ENCODE measurements at places on chromosomes 2 and 18.

DNA sequence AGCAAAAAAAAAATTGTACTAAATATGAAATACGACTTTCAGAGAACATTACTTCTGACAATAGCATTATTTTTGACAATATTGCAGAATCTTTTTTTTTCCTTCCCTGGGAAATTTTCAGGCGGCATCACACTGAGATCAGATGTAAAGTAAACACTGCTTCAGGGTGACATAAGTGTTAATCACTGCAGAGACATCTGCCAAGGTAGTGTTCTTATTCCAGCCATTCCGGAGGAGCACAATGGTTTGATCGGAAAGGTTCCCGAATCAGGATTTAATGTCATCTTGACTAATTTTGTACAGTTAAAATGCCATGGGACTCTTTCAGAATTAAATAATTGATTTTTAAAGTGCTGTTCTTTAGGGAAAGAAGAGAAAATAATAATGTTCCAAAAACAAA lies 56.7 kb upstream of the ZNF236 start:
- H3K27ac ChIP-seq: no peak overlapping the region
- no peak for DNase-seq
- no peak overlapping the region for H3K4me3 ChIP-seq

DNA sequence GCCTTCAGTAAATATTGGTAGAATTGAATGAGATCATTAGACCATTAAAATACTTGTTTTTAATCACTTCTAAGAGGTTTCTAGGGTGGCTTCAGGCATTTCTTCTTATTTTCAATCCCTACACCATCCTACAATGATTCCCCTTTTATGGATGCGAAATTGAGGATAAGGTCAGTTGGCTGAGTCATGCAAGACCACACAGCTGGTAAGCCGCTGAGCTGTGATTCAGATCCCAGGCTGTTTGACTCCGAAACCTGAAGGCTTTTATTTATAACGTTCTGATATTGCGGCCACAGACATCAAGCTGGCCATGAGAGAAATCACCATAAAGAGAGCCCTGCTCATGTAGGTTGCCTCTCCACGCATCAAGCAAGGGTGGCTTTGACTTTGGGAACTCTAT lies 133.4 kb downstream of the VAPA start:
- H3K4me3 ChIP-seq: no peak overlapping the region
- H3K36me3 ChIP-seq: peaks cover 4% of the 10 kb centered on the region
- H3K27me3 ChIP-seq: no peaks in the 10 kb centered on the region
- no peak for DNase-seq
- no peak overlapping the region for H3K27ac ChIP-seq

GRCh38 chr2:238130696-238131628 lies 7.5 kb upstream of the KLHL30 start:
- DNase-seq: no peak
- no peak overlapping the region for H3K4me3 ChIP-seq

DNA sequence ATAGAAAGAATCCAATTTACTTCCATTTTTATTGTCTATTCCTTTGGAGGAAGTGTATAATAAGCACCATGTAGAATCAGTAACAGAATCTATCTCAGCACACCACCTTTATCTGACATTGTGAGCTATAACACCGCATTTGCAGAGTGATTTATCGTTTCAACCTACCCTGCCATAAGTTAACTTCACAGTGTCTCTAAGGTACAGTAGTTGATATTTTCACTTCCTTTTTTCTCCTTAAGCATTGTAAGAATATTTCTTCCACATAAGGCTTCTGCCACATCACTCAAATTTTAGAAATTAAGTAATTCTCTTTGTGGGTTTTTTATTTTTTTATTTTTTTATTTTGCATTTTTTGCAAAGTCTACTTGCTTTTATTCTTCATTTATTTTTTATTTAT lies 107.1 kb downstream of the TMX3 start:
- no peaks in the 10 kb centered on the region for H3K36me3 ChIP-seq
- no peak overlapping the region for H3K4me3 ChIP-seq
- H3K27me3 ChIP-seq: no peaks in the 10 kb centered on the region
- DNase-seq: no peak
- H3K4me1 ChIP-seq: peaks cover 4% of the 10 kb centered on the region

DNA sequence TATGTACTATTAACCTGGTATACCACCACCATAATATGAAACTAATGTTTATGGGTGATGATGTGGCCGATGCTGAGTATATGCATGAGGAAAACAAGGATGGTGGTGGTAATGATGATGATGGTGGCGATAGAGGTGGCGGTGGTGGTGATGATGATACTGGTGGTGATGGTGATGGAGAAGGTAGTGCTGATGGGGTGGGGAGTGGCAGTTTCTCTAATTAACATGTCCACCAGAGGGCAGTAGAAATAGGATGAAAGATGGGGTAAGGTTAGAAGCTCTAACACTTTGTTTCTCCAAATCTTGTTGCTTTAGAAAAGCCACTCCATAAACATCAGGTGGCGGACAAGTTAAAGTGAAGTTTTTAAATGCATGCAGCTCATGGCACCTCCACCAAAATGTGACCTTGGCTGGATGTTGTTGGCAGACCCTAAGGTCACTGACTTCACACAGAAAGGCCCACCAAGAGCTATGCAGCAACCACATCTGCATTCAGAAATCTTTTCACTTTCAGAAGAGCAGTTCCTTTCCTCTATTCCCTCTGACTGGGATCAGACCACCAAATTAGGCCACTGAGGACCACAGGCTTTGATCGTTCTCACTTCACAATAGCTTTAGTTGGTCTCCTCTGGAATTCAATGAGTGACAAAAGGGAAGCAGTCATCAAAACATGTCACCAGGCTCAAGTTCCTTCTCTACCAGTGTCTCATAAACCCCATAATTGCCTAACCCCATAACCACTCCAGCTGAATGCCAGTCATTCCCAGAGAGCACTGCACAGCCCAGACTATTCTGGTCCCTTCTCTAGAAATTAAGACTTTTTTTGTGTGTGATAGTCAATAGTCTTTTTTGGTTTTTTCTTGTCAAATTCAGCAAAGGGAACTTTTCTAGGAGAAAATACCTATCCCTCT lies 7.5 kb upstream of the BCL11A start:
- no peak for DNase-seq
- H3K36me3 ChIP-seq: no peaks in the 10 kb centered on the region
- no peak overlapping the region for H3K4me3 ChIP-seq

DNA sequence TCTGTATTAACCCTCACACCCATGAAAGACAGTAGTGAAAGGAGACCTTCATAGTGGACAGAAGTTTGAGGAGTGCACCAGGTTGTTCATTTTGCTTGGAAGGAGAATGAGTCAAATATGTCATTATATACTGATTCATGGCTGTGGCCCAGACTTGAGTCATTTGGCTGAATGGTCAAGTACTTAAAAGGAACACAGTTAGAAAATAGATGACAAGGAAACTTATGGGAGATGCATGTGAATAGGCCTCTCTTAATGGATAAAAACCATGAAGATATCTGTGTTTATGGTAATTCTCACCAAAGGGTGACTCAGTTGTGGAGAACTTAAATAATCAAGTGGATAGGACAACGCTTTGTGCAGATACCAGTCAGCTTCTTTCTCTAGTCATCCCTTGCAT lies 524.7 kb upstream of the CNTNAP5 start:
- H3K36me3 ChIP-seq: no peaks in the 10 kb centered on the region
- no peaks in the 10 kb centered on the region for H3K4me1 ChIP-seq
- DNase-seq: no peak
- no peak overlapping the region for H3K4me3 ChIP-seq
- no peak overlapping the region for H3K27ac ChIP-seq

GRCh38 chr2:237721458-237721857 lies 77.1 kb upstream of the RBM44 start:
- DNase-seq: no peak
- H3K36me3 ChIP-seq: no peaks in the 10 kb centered on the region
- H3K4me3 ChIP-seq: no peak overlapping the region
- peaks cover 53% of the 10 kb centered on the region for H3K4me1 ChIP-seq
- no peaks in the 10 kb centered on the region for H3K27me3 ChIP-seq

DNA sequence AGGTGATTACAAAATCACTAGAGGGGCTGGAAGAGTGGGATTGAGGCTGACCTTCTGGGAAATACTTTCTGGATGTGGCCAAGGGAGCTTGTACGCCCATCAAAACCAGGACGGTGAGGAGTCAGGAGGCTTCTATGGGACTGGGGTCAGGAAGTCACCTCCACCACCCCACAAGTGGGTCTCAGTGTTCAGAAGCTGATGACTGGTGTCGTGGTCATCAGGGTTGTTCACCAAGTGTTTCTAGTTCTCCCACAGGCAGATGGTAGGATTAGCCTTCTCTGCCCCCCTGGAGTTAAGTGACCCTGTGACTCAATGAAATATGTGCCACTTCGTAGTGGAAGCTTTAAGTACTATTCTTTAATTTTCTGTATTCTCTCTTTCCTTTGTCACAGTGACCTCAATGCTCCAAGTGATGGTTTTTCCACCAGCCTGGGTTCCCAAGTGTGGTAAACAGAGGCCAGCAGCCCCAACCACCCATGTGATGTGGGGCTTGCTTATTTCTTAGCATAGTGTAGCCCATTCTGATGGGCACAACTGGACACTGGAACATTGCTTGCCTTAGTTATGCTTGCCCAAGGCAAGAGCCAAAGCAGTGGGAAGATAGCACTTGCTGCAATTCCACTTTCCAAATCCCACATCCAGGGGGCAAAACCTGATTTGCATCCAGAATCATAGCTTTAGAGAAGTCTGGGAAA lies 258.8 kb downstream of the CYP26B1 start:
- no peak for DNase-seq
- H3K36me3 ChIP-seq: no peaks in the 10 kb centered on the region
- peaks cover 1% of the 10 kb centered on the region for H3K27me3 ChIP-seq
- H3K4me1 ChIP-seq: peaks cover 5% of the 10 kb centered on the region
- no peak overlapping the region for H3K4me3 ChIP-seq

DNA sequence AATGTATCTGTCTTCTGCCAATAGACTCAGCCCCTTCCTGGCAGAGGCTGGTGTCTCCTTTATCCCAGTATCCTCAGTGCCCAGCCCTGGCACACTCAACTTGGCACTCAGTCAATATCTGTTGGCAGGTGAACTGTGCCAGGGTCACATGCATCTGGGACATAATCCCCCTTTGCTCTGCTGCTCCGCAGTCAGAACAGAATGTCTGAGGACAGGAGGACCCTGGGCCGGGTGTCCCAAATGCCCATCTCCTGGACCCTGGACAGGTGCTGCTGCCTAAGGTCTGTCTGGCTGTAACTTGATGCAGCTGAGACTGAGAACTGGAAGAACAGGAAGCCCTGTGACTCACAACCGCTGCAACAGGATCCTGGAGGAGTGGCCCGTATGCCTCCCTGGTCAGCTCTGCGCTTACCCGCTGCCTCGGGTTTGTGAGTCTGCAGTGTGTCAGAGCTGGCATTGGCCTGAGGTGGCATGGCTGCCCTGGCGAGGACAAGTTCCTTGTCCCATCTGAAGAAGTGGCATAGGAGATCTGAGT lies 11.4 kb downstream of the HK2 start:
- H3K36me3 ChIP-seq: peaks cover 2% of the 10 kb centered on the region
- H3K4me1 ChIP-seq: peaks cover 37% of the 10 kb centered on the region
- H3K27me3 ChIP-seq: no peaks in the 10 kb centered on the region
- H3K27ac ChIP-seq: peak overlapping the region; percentile 90

- H3K4me3 ChIP-seq: no peak overlapping the region
- H3K27ac ChIP-seq: no peak overlapping the region
- no peaks in the 10 kb centered on the region for H3K36me3 ChIP-seq
- H3K27me3 ChIP-seq: no peaks in the 10 kb centered on the region
These were observed 469.4 kb downstream of the DLGAP1 start for GRCh38 chr18:3985664-3986063.

- peaks cover 24% of the 10 kb centered on the region for H3K36me3 ChIP-seq
- H3K4me3 ChIP-seq: no peak overlapping the region
- H3K4me1 ChIP-seq: peaks cover 4% of the 10 kb centered on the region
- H3K27me3 ChIP-seq: no peaks in the 10 kb centered on the region
These were observed 20.4 kb downstream of the ADI1 start for GRCh38 chr2:3498783-3499394.

- peak overlapping the region; percentile 57 for H3K27ac ChIP-seq
- H3K4me3 ChIP-seq: no peak overlapping the region
- DNase-seq: no peak
- no peaks in the 10 kb centered on the region for H3K27me3 ChIP-seq
- H3K4me1 ChIP-seq: peaks cover 35% of the 10 kb centered on the region
- peaks cover 12% of the 10 kb centered on the region for H3K36me3 ChIP-seq
These were observed 63.3 kb downstream of the LYPD6B start for GRCh38 chr2:149101818-149102217.

DNA sequence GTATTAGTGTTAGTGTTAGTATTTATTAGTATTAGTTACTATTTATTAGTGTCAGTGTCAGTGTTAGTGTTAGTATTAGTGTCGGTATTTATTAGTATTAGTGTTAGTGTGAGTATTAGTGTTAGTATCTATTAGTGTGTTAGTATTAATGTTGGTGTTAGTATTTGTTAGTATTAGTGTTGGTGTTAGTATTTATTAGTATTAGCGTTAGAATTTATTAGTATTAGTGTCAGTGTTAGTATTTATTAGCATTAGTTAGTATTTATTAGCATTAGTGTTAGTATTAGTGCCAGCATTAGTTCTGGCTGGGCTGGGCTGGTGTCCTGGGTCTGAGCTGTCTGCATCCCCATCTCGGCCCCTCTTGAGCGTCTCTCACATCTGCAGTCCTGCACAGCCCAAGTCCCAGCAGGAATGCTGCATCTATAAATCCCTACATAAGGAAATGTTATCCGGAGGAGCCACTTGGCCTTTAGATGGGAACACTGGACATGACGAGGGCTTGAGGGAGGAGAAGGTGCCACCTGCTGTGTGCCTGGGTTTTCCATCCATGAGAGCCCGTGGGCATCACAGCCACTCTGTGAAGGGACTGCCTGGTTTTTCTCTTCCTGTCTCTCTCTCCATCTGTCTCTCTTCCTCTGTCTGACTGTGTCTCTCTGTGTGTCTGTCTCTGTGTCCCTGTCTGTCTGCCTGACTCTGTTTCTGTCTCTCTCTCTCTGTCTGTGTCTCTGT lies 33.6 kb downstream of the TWIST2 start:
- DNase-seq: no peak
- no peak overlapping the region for H3K27ac ChIP-seq
- H3K27me3 ChIP-seq: peaks cover 10% of the 10 kb centered on the region
- no peak overlapping the region for H3K4me3 ChIP-seq

DNA sequence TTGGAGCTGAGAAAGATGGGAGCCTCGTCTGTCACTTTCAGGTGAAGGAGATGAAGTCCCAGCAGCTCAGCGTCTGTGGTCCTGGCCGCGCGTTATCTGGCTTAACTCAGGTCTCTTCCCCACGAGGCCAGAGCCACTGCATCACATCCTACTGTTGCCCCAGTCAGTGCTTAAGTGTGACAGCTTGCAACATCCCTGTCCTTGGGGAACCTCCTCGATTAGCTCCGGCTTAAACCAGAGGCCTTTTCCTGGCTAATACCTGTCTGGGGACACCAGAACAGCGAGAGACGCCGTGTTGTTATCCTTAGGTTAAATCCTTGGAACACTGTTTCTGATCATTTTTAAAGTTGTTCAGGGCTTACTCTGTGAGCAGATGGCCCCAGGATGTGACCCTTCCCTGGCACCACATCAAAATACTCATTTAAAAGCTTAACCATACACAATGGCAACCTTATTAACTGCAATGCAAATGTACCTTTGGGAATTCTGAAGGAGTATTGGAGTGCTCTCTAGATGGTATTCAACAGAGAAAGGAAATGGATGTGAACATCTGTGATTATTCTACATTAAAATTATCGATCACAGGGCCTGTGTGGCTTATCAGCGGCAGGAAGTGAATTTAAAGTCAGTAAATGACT lies 61.2 kb upstream of the SPP2 start:
- H3K4me1 ChIP-seq: peaks cover 14% of the 10 kb centered on the region
- H3K4me3 ChIP-seq: no peak overlapping the region
- no peak overlapping the region for H3K27ac ChIP-seq
- H3K36me3 ChIP-seq: no peaks in the 10 kb centered on the region
- H3K27me3 ChIP-seq: peaks cover 36% of the 10 kb centered on the region
- no peak for DNase-seq

- peaks cover 29% of the 10 kb centered on the region for H3K27me3 ChIP-seq
- H3K27ac ChIP-seq: peak overlapping the region; percentile 73
- no peak for DNase-seq
- no peaks in the 10 kb centered on the region for H3K36me3 ChIP-seq
- no peak overlapping the region for H3K4me3 ChIP-seq
- H3K4me1 ChIP-seq: peaks cover 12% of the 10 kb centered on the region
These were observed 15.3 kb upstream of the LOXHD1 start for GRCh38 chr18:46672062-46672970.

Measured in mesothelial cell of epicardium (in vitro differentiated cells).